ENCODE measurements at places on chromosomes 4 and X. TPM values are rescaled to one million over a fixed set of nuclear protein-coding genes. Genes with fewer than 3 reads are reported as not detected.

Gene MAGEB1
- polyA plus RNA-seq: not detected

Gene FAAH2
- polyA plus RNA-seq: 15.2 TPM

Gene GAGE12E
- polyA plus RNA-seq: not detected

Gene MAGEB18
- not detected for polyA plus RNA-seq

All from left kidney (tissue), 8 donors.